ENCODE measurements at places on chromosomes 7 and 10.
A peak's percentile ranks its signal among the peaks of the same experiment; 100 is the strongest.

DNA sequence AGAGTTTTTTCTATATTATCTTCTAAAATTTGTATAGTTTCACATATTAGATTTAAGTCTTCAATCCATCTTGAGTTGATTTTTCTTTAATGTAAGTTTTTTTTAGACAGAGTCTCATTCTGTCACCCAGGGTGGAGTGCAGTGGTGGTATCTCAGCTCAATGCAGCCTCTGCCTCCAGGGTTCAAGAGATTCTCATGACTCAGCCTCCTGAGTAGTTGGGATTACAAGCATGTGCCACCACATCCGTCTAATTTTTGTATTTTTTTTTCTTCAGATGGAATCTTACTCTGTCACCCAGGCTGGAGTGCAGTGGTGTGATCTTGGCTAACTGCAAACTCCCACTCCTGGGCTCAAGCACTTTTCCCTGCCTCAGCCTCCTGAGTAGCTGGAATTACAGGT lies 143.4 kb upstream of the ZNF92 start:
- DNase-seq: no peak

GRCh38 chr7:116180302-116180701 lies 30.0 kb upstream of the TES start:
- no peak for DNase-seq

DNA sequence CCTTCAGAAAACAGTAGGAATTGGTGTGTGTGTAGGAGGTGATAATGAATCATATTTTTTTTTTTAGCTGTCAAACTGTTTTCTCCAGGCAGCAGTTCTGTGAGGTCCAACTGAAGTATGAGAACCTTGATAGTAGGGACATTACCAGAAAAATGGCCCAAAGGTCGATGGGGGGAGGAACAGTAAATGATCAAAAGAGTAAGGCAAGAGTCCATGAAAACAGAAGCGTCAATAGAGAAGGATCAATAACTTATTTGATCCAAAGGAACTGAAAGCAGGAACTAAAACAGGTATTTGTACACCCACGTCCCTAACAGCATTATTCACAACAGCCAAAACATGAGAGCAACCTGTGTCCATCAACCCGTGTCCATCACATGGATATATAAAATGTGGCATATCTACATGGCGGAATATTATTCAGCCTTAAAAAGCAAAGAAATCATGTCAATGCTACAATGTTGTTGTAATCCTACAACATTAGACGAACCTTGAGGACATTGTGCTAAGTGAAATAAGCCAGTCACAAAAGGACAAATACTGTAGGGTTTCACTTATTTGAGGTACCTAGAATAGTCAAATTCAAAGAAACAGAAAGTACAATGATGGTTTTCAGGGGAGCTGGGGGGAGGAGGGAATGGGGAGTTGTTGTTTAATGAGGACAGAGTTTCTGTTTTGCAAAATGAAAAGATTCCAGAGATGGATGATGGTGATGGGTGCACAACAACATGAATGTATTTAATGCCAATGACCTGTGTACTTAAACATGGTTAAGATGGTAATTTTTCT lies 214.0 kb upstream of the KLF14 start:
- no peak for DNase-seq

- DNase-seq: no peak
Measured at GRCh38 chr10:131396121-131397050, 84.9 kb upstream of the TCERG1L start.

DNA sequence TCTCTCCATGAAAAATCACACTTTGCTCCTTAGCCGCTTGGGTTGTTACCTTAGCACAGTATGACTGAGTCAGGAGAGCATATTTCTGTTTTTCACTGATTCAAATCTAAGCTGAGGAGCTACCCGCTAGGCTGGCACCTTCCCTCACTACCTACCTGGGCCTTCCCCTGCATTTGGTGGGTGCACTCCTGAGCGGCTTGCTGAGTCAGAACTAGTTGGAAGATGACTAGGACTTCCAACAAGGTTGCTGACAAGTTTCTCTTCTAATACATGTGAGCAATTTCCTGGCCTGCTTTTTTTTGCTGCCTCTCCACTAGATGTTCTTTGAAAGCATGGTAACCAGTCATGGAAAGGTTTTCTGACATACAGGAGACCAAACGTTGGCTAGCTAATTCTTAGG lies 43.8 kb upstream of the SEC61G start:
- peak; percentile 3 for DNase-seq

DNA sequence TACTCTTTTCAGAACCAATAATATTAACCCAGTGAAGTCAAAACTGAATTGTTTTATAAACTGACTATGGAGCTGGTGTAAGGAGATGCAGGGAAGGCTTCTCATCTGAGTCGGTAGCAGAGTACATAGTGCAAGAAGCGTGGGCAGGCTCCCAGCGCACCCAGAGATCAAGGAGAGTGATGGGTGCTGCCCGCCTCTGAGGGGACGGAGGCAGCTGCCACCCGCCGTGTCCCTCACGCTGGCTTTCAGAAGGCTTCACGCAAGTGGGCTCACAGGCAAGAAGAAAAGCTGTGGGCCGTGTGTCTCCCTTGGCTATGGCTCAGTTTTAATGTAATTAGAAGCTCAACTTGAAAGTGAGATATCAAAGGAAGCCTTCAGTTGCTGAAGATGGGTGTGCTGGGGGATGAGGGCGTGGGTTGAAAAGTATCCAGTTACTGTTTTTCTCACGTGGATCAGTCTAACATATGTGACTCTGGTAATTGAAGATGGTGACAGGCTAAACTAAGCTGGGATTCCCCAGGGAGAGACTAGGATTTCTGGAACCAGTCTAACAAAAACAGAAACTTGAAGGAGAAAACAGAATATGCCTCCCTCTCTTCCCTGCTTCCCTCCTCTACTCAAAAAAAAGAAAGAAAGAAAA lies 159.9 kb downstream of the MGMT start:
- DNase-seq: no peak

DNA sequence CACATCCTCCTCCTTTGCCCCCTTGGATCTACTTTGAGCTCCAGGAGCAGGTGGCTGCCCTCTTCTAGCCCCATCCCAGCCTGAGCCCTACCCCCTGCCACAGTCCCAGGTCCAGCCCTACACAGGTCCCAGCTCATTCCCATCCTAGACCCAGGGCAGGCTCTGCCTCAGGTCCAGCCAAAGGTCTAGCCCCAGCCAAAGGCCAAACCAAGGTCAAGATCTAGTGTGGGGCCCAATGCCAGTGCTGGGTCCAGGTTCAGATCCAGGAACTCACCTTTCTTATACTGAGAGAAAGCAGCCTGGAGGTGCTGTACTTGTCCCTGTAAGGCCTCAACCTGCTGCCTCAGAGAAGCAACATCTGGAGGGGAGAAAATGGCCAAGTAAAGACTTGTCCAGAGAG lies 8.5 kb downstream of the SFTPD start:
- no peak for DNase-seq

- no peak for DNase-seq
Measured at GRCh38 chr7:136687693-136688322, 180.6 kb upstream of the CHRM2 start.

GRCh38 chr7:50037086-50037485 lies 56.0 kb downstream of the ZPBP start:
- DNase-seq: no peak

GRCh38 chr10:10156917-10157600 lies 860.6 kb upstream of the CELF2 start:
- DNase-seq: no peak

DNA sequence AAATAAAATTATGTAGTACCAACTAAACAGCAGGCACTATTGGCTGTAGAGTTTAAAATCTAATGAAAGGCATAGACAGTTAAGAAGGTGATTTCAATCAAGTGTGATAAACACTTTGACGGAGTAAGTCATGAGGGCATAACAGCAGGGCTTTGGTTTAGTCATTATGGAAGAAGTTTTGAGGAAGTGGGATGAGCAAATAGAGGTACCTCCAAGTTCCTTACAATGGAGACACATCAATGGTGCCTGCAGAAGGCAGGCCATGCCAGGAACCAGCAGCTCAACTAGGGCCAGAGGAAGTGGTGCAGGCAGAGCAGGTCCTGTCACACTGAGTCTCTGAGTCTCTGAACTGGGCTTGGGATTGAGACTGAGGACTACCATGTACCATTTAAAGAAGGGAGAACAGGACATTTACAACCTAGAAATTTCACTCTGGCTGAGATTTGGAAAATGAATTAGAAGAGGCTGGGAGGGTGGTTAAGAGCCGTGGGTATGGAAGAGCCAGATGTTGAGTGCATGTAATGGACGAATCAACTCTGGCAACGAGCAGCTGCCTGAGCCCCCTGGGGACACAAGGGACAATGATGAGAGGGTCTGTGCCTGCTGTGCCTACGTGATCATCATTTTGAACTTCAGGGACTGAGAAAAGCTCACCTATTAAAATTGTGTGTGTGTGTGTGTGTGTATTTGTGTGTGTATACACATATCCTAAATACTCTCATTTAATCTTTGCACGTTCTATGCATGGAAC lies 208.7 kb upstream of the POM121L12 start:
- no peak for DNase-seq

GRCh38 chr7:155832581-155832981 lies 20.3 kb upstream of the SHH start:
- no peak for DNase-seq

DNA sequence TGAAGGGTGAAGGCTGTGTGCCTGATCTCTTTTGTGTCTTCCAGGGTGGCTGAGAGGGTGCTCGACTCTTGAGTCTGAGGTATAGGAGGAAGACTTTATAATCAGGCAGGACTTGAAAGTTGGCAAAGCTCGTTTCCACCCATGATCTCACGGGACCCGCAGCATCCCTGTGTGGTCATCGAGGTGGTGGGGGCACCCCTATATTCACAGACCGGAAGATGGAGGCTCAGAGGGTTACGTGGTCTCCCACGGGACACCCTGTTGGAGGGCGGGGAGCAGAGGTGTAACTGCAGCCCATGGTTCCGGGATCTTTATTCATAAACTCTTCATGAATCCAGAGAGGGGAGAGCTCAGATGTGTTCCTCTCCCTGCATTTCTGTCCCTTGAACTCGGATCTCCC lies 9.6 kb upstream of the SHH start:
- no peak for DNase-seq

GRCh38 chr7:15916681-15917380 lies 230.3 kb upstream of the MEOX2 start:
- no peak for DNase-seq

DNA sequence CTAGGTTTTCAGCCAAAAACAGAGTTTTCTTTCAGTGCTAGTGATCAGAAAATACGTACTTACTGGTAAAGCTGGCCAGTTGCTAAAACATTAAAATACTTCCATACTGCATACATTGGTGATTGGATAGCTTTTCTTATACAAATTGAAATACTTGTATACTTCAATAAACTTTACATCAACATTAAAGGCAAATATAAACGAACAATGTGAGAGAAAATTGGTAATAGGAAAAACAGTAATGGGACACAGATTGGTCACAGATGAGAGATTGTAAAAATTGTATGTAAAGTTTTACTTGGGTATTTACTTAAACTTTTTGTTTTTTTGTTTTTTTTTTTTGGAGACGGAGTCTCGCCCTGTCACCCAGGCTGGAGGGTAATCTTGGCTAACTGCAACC lies 391.7 kb downstream of the TFEC start:
- DNase-seq: no peak

DNA sequence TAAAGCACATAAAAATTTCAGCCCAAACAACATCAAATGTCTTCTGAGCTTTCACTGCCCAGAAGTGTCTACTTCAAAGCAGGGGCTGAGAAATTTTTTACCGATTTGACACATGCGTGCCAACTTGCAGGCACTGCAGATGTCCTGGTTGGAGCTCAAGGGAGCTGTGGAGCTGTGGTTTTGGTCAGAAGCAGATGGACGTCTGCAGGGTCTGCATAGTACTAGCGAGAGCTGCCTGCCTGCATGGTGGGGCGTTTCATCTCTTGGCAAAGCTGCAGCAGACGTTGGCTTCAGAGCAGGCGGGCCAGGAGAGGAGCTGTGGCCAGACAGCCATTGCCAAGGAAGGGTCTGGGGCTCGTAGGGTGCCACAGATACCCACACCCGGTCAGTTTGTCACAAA lies 296.7 kb downstream of the GLRX3 start:
- DNase-seq: no peak

DNA sequence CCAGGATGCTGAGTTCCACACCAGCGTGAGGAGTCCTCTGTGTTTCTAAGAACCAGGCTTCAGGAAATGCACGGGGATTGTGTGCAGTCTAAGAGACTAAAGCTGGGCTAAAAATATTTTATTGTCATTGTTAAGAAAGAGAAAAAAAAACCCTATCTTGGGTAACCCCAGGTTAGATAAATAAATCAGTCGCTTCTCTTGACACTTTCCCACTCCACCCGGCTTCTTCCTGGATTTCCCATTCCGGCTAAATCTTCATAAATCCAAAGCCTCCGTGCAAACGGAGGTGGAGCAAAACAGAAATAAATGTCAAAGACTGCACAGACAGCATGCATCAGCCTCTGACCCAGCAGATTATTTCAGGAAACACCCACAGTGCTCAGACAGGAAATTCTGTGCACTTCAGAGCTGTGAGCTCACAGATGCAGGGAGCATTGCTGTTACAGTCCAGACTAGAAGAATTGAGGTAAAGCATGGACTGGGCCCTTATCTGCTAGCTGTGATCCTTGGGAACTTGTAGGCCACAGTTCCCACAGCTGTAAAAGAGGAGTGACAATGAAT lies 44.8 kb upstream of the GRID1 start:
- peak; percentile 28 for DNase-seq

DNA sequence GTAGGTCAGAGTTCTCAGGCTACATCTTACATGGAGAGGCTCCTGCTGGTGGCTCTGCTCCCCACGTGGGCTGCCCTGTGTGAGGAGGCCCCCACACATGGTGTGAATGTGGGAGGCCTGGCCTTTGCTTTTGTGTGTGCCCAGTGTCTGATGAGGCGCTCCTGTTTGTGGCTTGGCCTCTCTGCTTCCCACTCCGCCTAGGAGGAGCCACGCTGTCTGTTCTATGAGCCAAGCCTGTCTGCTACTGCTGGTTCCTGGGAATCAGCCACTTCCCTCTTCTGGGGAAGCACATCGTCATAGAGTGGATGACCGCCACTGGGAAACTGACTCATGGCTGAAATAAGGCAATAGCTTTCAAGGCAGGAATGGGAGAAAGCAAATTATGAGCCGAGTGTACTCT lies 87.1 kb downstream of the CYP26A1 start:
- no peak for DNase-seq

DNA sequence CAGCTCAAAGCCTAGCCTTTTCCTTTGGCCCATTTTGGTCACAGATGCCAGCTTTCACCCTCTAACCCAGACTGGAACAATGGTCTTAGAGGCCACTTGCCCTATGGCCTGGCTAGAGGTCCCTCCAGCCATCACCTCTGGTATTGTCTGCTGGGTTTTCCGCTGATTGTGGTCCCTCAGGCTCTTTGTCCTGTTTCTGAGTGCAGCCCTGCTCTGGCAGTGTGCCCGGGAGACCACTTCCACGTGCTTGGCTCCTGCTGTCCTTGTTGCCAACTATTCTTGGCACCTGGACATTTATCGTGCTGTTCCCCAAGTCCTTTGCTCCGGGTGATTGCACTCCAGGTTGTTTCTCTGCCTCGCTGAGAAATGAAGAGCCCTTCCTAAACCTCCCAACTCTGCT lies 53.3 kb upstream of the FAM180A start:
- no peak for DNase-seq

All from activated naive CD4-positive, alpha-beta T cell treated with Interleukin-2 at 50 U/mL for 16 hours (primary cell).